ENCODE measurements at places on chromosomes 7 and 10. TPM values are rescaled to one million over a fixed set of nuclear protein-coding genes. Genes with fewer than 3 reads are reported as not detected.

Gene ENTPD7
- total RNA-seq, result 28.0 TPM

Gene FMC1
- total RNA-seq, result 7.3 TPM

Gene GRB10
- total RNA-seq, result 106 TPM

DNA sequence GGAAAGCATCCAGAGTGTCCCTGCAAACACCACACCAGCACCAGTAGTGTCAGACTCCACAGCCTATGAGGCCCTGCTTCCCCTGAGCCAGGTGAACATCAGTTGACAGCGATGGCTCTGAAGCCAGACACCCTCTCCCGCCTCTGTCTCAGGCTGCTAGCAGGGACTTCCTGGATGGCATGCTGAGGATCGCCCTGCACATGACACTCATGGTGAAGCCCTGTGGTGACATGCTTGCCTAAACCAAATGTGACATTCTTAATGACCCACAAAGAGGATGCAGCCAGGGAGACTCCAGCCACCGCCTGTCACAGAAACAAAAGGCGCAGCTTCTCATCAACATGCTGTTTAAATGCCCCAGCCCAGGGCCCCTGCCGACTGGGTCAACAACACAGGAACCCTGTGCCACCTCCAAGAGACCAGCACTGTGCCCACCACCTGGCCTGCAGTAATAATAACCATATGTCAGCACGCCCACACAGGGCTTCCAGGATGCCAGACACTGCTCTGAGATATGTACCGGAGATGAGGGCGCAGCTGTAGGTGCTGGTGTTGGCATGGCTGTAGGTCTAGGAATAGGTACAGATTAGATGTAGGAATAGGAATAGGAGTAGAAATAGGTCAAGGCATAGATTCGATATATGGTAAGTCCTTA, 81.3 kb downstream of the GRID1 start:
- peak; percentile 35 for DNase-seq

GRCh38 chr7:8822595-8822994, 389.2 kb downstream of the NXPH1 start:
- no peak for DNase-seq
